ENCODE measurements at places on chromosomes 16 and 17.
A peak's percentile ranks its signal among the peaks of the same experiment; 100 is the strongest.

- no peak for DNase-seq
Measured at GRCh38 chr16:50326835-50327465, 41.8 kb downstream of the BRD7 start.

GRCh38 chr16:68031951-68032350, 8.9 kb downstream of the DUS2 start:
- DNase-seq = peak; percentile 31

DNA sequence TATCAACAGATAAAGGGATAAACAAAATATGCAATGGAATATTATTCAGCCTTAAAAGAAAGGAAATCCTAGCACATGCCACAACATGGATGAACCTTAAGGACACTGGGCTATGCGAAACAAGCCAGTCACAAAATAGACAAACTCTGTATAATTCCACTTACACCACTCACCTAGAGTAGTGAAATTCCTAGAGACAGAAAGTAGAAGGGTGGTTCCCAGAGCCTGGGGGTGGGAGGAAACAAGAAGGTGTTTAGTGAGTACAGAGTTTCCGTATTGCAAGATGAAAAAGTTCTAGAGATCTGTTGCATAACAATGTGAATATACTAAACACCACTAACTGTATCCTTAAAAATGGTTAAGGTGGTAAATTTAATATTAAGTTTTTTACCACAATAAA, 10.0 kb downstream of the SPOP start:
- DNase-seq = no peak

DNA sequence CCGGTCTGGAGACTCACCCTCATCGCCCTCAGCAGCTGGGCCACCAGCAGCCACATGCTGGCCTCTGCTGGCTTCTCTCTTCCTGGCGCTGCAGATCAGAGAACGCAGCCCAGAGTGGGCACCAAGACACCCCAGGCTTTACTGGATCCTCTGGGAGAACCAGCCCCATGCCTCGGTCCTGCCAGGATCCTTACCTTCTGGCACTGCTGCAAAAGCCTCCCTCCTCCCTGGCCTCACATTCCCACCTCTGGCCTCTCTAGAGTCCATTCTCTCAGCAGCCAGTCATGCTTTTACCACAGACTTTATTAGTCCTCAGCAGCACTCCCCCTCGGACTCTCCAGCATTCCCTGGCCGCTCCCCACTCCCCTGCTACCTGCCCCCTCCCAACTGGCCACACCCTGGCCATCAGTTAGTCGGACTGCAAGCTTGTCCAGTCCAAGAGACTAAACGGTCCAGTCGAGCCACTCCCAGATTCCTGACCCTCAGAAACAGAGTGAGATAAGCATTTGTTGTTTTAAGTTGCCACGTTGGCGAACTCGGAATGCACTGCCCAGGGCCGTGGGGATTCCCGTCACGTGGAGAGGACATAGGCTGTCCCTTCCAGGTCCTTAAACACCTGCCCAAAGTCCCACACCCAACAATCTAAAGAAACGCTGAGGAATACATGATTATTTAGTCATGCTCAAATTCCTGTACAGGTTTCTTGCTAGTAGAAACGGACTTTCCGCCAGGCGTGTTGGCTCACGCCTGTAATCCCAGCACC, 5.9 kb upstream of the SPG7 start:
- no peak for DNase-seq

DNA sequence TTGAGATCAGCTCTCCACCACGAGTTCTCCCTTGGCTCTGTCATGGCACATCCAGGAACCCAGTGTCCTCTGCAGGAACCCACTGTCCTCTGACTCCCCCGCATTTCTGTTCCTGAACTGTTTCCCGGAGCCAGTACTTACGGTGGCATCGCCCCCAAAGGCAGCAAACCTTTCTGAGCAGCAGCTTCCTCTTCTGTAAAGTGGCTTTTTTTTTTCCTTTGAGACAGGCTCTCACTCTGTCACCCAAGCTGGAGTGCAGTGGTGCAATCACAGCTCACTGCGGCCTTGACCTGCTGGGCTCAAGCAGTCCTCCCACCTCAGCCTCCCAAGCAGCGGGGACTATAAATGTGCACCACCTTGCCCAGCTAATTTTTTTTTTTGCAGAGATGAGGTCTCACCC, 32.2 kb downstream of the NAGPA start:
- no peak for DNase-seq

DNA sequence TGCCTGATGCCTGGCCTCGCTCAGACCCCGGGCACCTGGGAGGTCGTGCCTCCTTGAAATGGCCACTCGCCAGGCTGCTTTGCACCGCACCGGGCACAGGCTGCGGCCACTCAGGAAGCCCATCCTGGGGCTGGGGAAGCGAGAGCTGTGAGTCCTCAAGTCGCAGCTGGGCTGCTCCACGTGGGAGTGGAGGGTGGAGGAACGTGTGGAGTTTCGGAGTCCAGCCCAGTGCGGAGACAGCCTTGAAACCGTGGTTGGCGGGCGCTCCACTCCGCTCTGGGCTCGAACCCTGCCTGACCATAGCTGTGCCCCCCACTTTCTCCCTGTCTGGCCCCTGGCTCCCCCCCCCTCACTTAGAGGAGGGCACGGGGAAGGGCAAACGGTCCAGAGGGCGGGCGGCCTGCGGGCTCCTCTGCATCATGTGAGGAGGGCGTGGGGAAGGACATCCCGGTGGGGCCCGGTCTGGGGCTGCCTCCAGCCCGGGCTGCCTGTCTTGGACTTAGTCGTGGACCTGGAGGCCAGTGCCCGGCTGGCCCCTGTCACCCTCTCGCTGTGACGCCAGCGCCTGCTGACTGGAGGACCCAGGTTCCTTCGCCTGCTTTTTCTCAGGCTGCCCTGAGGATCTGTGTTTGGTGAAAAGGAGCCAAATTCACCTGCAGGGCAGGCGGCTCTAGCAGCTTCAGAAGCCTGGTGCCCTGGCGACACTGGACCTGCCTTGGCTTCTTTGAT, 2.5 kb downstream of the UBE2I start:
- DNase-seq = no peak

- no peak for DNase-seq
Measured at GRCh38 chr17:1398028-1398427, 2.0 kb downstream of the YWHAE start.

DNA sequence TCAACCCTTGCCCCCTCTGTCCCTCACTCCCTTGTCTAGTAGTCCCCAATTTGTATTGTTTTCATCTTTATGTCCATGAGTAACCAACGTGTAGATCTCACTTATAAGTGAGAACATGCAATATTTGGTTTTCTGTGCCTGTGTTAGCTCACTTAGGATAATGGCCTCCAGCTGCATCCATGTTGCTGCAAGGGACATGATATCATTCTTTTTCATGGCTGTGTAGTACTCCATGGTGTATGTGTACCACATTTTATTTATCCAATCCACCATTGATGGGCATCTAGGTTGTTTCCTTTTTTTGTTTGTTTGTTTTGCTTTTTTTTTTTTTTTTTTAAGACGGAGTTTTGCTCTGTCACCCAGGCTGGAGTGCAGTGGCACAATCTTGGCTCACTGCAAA, 63.0 kb upstream of the HS3ST4 start:
- no peak for DNase-seq

- no peak for DNase-seq
Measured at GRCh38 chr16:29812754-29813643, 1.0 kb downstream of the PRRT2 start.

DNA sequence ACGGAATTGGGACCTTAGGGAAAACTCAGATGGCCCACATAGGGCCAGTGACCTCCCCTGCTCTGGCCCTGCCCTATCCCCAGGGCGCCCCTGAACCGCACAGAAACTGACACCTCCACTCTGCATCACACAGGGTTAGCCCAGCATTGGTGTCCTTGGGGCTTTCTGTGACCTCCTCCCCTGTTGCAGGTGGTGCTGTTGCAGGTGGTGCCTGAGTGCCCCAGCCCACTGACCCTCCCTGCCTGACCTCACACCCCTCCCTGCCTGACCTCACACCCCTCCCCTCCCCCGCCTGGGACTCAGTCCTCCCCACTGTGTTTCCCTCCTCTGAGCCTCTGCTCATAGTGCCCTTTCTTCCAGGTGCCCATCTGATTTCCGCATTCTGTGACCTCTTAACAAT, 21.4 kb downstream of the TNFRSF13B start:
- no peak for DNase-seq

- DNase-seq = no peak
Measured at GRCh38 chr16:85733839-85734170, 17.1 kb downstream of the C16orf74 start.

- DNase-seq = no peak
Measured at GRCh38 chr17:19309701-19310100, 52.8 kb downstream of the B9D1 start.

- no peak for DNase-seq
Measured at GRCh38 chr16:20902426-20902825, 1.9 kb downstream of the LYRM1 start.

GRCh38 chr16:29154088-29154487, 169.2 kb downstream of the LAT start:
- DNase-seq = no peak

DNA sequence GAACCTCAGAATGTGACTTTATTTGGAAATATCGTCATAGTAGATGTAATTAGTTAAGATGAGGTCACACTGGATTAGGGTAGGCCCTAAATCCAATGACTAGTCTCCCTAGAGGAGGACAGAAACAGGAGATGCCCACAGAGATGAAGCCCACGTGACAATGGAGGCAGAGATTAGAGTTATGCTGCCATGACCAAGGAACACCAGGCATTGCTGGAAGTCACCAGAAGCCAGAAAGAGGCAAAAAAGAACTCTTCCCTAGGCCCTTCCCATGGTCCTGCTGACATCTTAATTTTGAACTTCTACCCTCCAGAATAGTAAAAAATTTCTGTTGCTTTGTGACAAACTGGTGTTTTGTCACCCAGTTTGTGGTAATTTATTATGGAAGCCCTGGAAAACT, 49.6 kb downstream of the IKZF3 start:
- DNase-seq = no peak

DNA sequence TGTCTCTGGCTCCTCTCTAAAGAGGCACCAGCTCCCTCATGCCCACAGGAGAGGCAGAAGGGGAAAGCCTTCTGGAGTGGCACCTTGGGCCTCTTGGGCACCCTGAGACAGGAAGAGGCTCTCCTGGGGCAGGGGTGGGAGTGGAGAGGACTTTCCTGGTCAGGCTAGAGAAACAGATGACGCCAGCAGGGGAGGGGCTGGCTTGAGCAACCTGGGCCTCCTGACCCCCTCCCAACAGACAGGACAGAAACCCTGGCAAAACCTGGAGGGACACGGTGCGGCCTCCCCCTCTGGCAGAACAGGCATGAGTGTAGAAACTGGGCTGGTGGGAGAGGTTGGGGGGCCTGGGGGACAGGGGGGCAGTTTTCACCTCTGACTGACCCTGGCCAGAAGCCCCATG, 6.1 kb downstream of the SMIM5 start:
- DNase-seq = no peak

GRCh38 chr16:53974484-53975080, 270.6 kb downstream of the FTO start:
- DNase-seq = no peak

GRCh38 chr17:74773871-74774286, 2.3 kb downstream of the NAT9 start:
- DNase-seq = peak; percentile 50

GRCh38 chr17:14301279-14302090, 604 bp downstream of the HS3ST3B1 start:
- peak; percentile 10 for DNase-seq

GRCh38 chr17:50785946-50786570, 18.7 kb upstream of the ANKRD40CL start:
- DNase-seq = no peak

- no peak for DNase-seq
Measured at GRCh38 chr16:60419859-60420258, 1616.4 kb downstream of the CDH8 start.

- no peak for DNase-seq
Measured at GRCh38 chr17:4487820-4488716, 10.6 kb upstream of the SPNS2 start.

DNA sequence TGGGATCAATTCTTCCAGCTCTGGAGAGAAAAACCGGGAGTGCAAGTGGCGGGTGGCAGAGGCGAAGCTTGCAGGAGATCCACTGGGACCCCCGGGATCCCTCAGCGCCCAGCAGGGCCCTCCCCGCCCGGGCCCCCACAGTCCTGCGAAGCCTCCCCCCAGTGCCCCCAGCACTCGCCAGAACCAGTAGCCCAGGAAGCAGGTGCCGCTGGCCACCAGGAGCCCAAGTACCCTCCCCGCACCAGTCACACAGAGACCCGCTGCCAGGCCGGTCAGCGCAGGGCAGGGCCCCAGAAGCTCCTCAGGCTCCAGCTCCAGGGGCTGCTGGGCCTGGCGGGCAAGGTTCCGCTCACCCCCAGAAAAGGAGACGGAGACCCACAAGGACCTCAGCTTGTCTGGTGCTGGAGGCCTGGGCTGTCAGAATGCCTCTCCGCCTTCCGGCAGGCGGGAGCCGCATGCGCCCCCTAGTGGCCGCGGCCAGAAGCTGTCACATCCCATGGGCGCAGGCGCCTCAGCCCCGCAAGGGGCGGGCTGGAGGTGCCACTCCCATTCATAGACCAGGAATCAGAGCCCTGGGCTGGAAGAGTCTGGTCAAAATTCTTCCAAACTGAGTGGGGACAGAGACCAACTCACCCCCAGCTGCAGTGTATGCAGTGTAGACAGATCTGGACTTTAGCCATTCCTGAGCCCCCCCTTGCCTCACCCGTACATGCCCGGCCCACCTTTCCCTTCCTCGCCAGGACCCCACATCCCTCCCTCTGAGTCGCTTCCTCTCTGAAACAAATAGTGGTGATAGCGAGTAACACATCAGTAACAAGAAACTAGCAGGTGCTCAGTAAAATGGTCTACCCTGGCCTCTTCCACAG, 1002.3 kb downstream of the KCNJ18 start:
- DNase-seq = peak; percentile 71

DNA sequence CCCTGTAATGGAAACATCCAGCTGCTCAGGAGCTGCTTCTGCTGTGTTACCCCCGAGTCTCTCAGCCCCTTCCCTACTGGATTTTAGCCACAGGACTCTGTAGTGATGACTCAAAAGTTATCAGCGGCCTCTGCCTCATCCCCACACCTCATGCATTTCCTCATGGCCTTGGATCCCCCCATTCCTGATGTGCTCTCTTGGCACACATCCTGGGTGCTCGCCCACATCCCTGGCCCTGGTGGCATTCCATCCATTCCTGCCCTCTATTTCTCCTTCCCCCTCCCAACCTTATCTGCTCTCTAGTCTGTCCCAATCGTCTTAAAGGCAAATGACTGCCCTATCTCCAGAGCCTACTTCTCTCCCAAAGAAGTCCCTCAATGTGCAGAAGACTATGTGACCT, 24.6 kb downstream of the MARF1 start:
- peak; percentile 54 for DNase-seq

DNA sequence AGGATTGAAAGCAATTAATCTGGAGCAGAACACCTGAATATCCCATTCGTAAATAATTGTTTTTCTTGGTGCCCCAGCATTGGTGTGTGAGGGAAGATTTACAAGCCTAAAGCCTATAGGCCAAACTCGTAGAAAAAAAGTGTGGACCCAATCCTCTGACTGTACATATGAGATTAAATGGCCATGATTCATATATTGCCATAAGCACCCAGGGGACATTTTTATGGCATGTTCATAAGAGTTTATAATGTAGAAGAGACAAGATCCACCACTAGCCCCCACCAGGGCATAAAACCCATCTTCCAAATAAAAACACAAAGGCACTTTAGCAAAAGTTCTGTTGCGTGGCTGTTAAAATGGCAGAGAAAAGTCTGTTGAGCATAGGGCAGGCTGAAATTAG, 15.5 kb upstream of the SALL1 start:
- DNase-seq = no peak

- DNase-seq = no peak
Measured at GRCh38 chr17:8310601-8311123, 621 bp downstream of the ARHGEF15 start.
